ENCODE measurements at places on chromosomes 2 and 18.

DNA sequence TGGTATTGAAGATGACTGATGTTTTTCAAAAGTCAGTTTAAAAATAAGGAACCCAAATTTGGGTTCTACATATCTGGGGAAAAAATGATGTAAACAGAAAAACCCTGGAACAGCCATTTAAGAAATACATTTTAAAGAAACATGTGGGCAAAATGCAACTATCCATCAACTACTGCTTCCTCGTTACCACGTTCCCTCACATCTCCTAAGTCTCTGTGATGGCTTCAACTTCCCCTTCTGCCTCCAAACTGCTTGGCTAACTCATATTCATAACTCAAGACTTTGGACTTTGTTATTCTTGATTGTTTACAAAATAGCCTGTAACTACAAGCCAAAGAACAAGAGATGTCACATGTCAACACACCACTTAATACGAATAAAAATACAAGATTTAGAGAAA, 116.3 kb downstream of the DYM start:
- no peak for DNase-seq

DNA sequence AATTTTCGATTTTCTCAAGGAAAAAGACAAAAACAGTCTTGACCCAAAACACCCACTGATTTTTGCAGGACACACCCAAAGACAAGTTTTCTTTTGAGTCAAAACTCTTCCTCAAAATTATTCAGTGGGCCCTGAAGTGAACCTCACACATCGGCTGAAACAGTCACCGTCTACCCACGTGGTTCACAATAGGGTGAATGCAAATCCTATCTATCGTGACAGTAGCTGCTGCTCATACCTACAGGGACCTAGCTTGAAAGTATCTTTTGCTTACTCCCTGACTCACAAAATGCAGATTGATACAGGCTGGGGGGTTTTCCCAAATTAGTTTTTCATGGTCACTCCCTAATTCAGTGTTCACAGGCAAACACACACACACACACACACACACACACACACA, 10.7 kb upstream of the CD226 start:
- no peak for DNase-seq

DNA sequence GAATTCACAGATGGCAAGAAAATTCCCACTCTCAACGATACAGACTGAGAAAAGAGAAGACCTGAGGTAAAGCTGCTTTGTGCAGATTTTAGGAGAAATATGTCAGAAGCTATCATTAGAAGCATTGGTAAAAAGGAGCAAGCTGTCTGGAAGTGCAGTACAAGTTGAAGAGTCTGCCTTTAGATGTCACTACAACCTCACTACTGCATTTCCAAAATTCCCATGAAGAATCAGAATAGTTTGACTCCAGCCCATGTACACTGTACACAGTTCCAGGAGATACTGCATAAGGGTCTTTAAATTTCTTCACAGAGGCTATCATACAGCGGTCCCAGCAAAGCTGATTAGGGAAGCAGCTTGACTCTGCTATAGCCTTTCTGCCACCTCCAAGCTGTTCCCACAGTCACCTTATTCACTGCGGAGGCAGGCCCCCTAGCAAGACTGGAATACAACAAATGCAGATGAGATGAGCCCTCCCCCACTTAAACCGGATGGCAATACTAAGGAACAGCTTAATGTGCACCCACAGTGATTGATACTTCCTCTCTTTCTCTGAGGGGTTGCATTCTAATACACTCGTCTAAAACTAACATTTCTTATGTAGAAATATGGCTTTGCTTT, 527.4 kb downstream of the TMEM182 start:
- no peak for DNase-seq

DNA sequence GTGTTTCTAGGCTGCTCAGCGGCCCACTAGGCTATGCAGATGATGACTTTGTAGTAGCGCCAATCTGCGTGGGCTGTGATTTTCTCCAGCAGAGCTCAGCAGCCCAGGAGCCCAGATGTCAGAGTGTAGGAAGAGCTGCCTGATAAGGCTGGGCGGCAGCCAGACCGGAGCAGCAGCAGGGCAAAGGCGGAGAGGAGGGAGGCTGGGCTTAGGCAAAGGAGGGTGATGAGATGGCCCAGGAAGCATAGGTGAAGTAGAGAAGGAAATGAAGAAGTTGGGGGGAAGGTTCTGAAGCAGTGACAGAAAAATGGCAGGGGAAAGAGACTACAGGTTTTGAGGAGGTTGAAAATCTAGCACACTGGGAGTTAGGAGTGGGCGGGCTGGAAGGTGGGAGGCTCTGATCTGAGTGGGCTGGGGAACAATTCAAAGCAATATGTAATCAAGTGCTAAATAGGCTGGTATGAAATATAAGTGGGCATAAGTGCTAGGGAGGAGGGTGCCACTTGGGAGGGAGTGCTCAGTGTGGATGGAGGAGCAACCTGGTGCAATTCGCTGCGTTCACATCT, 50.6 kb upstream of the STPG4 start:
- no peak for DNase-seq

DNA sequence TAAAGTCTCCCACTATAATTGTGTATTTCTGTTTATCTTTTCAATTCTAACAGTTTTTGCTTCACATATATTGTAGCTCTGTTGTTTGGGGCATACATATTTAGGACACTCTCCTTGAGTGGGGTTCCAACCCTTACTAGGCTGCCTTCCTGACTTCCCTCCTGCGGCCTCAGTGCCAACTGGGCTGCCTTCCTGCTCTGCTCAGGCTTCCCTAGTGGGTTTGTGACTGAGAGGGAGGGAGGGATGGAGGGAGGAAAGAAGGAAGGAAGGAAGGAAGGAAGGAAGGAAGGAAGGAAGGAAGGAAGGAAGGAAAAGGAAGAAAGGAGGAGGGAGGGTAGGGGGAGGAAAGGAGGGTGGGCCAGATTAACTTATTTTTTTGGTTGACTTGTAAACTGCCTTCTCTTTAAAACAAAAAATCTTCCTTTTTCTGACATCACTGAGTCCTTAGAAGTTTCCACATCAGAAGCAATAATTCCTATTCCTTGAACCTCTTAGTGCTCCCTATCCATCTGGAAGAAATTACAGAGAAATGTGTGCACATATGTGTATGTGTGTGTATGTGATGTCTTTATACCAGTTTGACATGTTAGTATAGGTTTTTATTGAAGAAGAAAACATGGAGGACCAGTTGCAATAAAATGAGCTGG, 145.4 kb upstream of the PGAP1 start:
- DNase-seq = no peak

GRCh38 chr2:130864830-130865800, 28.4 kb downstream of the ARHGEF4 start:
- no peak for DNase-seq

DNA sequence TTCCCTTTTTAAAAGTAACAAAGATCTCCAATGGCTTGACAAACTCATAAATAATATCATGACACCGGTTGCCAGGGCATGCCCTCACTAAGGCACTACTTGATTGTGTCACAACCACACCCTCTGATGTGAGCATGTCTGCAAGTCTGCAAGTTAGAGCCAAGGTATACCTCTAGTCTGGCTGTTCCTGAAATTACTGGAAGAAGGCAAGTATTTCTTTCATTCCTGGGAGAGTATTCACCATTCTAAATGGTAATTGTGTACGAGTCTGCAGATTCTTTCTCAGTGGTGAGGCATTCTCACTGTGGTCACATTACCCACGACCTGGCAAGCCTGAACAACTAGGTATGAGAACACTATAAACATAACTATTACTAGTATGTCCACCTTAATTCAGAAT, 25.7 kb upstream of the RNU4ATAC start:
- no peak for DNase-seq

DNA sequence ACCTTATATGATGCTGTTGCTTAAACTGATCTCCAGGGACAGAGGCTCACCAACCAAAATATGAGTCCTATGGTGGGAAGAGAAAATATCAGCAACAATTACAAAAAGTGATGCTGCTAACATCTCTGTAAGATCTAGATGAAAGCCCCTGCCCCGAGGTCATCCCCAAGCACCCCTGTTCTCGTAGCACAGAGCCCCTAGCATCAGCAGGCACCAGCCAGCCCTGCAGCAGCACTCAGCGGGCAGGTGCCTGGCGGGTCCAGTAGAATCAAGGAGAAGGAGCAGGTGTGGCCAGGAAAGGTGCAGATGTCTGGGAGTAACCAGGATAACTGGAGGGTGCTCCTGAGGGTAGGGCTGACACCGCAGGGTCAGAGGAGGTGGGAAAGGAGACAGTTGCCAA, 474.2 kb upstream of the MYT1L start:
- no peak for DNase-seq

DNA sequence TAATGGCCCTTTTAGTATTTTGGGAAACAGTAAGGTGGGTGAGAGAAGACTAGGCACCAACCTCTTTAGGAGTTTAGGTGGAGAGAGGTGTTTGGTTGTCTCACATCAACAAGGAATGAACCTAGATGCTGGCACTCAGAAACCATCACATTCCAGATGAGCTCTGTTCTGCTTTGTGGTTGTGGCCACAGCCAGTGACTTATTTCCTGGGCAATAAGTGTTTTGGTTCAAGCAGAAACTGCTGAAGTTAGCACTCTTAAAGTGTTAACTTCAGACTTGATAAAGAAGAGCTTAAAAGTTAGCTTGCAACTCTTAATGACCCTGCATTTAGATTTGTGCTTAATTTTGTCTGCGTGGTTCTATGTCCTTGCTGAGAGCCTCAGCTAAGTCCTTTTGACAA, 929.2 kb downstream of the SLC4A3 start:
- DNase-seq = no peak

DNA sequence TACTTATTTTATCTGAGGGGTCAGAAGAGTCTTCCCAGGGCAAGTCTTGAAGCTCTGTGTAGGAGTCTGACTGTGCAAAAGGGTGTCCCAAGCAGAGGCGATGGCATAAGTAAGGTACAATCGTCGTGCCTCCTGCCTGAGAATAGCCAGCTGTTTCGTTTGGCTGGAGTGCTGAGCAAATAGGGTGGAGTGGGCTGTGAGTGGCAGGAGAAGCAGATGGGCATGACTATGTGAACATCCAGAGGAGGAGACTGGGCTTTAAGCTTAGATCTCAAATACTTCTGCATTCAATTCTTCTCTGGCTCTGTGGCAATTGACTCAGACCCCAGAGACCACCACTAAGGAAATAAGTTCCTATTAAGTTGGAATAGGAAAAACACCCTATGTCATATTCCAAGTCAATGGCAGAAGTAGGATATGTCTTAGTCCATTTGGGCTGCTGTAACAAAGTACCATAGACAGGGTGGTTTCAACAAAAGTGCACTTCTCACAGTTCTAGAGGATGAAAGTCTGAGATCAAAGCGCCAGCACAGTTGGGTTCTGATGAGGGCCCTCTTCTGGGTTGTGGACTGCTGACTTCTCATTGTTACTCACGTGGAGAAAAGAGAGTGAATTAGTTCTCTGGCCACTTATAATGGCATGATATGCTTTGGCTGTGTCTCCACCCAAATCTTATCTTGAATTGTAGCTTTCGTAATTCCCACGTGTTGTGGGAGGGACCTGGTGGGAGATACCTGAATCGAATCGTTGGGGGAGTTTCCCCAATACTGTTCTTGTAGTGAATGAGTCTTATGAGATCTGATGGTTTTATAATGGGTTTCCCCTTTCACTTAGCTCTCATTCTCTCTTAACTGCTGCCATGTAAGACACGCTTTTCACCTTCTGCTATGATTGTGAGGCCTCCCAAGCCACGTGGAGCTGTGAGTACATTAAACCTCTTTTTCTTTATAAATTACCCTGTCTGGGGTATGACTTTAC, 120.2 kb downstream of the LPIN1 start:
- DNase-seq = no peak

GRCh38 chr2:22355816-22356433, 1029.1 kb upstream of the KLHL29 start:
- no peak for DNase-seq

- DNase-seq = no peak
Measured at GRCh38 chr2:44612276-44612675, 250.5 kb downstream of the CAMKMT start.

GRCh38 chr2:179141206-179141605, 91.3 kb upstream of the CCDC141 start:
- no peak for DNase-seq

Data from GM06990 (cell line).